ENCODE measurements at places on chromosomes 4 and X.

GRCh38 chrX:136250191-136251040 lies 784 bp downstream of the MAP7D3 start:
- DNase-seq = peak; percentile 17

DNA sequence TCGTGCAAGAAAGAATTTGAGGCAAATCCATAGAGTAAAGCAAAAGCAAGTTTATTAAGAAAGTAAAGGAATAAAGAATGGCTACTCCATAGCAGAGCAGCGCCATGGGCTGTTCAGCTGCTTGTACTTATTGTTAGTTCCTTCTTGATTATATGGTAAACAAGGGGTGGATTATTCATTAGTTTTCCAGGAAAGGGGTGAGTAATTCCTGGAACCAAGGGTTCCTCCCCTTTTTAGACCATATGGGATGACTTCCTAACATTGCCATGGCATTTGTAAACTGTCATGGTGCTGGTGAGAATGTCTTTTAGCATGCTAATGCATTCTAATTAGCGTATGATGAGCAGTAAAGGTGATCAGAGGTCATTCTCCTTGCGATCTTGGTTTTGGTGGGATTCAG lies 23.5 kb upstream of the CEP135 start:
- DNase-seq = no peak

DNA sequence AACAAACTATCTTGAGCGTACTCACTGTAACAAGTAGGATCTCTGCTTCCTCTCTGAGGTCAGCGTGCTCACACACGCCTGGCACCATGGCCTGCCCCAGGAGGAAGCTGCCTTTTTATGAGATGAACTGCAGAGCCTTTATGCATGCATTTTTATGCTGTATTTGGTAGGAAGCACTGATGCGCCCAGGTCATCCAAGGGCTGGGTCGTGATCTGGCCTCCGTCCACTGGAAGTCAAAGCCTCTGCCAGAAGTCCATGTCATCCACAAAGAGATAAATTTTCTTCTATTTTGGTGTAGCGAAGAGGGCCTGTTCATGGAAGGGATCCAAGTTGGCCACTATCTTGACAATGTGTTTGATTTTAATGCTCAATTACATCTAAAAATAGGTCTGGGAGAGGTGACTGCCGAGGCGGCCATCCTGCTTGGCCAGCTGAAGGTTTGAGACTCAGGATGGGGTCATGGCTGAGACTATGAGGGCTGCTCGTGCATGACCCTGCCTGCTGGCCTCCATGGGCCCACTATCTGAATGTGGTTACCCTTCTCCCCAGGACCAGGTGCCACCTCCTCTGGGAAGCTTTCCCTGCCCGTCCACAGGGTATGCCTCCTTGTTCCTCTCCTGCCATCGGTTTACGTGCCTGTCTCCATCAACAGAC lies 50.3 kb downstream of the HTRA3 start:
- no peak for DNase-seq

DNA sequence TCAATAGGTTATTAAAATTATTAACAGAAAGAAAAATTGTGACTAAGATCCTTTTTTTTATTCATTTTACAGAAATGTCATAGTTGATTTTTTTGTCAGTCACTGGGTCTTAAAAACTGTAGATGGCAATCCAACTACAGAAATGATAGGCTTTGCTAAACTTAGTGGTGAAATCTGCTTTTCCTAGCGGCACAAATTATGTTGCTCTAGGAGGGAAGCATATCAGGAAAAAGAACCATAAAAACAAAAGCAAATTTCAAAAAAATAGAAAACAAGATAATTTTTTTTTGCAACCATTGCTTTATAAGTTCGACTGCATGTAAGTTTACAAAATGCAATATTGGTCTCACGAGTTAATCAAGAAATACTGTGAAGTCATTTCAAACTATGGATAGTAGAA lies 443.5 kb upstream of the IGFBP7 start:
- no peak for DNase-seq

GRCh38 chr4:170770664-170771063 lies 680.9 kb upstream of the AADAT start:
- DNase-seq = no peak

DNA sequence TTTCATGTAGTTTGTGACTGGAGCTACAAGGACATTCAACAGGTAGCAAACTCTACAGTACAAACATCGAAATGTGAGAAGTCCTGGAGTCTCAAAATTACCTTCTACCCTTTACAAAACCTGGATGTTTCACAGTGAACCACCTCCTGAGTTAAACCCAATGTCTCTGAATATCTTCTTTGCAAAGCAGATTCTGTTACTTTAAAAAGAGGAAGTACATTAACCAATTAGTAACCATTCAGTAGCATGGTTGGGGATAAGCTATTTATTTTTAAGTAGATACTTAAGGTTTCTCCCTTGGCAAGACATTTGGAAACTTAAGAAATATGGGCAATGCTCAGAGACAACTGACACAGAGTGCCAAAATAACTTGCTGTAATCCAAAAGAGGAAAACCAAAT lies 371.9 kb upstream of the NWD2 start:
- DNase-seq = no peak

DNA sequence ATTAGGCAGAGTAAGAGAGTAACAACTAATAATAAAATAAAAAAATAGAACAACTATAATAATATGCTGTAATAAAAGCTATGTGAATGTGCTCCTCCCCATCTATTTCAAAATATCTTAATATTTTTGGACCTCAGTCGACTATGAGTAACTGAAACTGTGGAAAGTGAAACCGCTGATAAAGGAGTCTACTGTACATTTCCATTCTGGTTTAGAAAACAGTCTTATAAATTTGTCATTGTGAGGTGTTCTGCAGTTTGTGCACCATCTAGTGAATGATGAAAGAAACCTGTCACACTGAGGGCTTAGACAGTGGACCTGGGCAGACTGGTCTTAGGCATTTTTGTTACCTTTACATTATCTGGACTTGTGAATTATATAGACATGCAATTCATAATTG lies 42.0 kb downstream of the TMEM150C start:
- no peak for DNase-seq

GRCh38 chr4:141571362-141571761 lies 65.0 kb upstream of the IL15 start:
- no peak for DNase-seq

DNA sequence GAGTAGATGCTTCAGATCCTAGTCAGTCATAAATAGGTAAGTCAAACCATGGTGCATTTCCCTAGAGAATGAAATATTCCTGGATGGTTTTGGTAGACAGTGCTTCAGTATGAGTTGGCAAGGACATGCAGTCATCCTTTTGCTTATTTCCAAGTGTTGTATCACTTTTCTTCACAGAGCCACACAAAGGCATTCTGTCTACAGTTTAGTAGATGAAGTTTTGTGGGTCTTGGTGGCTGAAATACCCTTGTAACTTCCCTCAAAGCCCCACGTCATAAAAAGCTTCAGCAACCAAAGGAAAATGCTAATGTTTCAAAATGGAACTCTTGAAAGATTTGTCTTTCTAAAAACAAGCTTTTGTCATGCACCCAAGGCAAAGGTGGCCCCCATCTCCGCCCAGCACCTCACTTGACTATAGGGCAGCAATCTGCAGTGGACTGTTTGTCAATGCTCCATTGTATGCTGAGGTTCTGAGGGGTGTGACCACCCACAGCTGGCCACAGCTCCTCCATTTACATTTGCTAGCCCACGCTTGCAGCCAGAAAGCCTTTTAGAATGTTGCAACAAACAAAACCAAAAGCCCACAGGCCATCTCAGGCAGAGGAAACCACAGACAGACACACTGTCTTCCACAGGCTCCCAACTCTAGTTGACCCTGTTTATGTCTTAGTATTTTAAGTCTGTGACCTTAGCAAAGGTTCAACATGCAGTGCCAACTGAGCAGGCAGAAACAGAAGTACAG lies 87.1 kb upstream of the FAM9C start:
- no peak for DNase-seq

GRCh38 chrX:40778861-40779575 lies 43.7 kb upstream of the MED14 start:
- DNase-seq = no peak

GRCh38 chr4:137664046-137664387 lies 131.7 kb upstream of the PCDH18 start:
- DNase-seq = no peak

GRCh38 chrX:9330249-9330982 lies 134.4 kb upstream of the TBL1X start:
- DNase-seq = no peak

GRCh38 chr4:6342530-6343293 lies 73.1 kb downstream of the WFS1 start:
- DNase-seq = no peak

GRCh38 chr4:146462251-146462650 lies 59.5 kb downstream of the SLC10A7 start:
- no peak for DNase-seq

DNA sequence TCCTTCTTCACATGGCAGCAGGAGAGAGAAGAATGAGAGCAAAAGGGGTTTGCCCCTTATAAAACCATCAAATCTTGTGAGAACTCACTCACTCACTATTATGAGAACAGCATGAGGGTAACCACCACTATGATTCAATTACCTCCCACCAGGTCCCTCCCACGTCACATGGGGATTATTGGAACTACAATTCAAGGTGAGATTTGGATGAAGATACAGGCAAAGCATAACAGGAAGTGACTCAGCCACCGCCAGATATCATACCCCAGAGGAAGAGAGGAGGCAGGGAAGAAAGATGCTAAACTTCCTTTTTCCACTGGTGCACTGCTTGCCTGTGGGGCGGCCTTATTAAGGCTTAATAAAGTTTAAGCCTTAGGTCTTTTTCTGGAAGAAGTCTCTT lies 766.1 kb downstream of the KCTD8 start:
- no peak for DNase-seq

- no peak for DNase-seq
Measured at GRCh38 chr4:92382128-92382527, 78.4 kb downstream of the GRID2 start.

DNA sequence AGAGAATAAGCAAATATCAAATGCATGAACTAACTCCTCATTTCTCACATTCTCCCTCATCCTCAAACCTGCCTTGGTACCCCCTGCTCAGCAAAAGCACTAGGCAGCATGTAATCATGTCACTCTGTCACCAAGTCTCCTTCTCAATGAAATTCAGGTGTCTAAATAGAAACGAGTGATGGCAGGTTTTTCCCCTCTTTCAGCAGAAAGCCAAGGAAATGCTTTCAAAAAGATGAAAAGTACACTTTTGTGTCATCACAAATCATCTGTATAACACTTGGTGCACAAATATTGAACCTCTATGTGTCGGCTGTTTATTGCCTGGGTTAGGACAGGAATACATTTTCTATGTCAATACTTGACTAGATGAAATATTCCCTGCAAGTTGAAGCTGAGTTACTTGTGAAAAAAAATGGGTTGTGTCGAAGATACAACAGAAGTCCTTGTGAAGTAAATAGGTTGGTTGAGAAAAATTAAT lies 285.1 kb upstream of the MAGEB18 start:
- no peak for DNase-seq

DNA sequence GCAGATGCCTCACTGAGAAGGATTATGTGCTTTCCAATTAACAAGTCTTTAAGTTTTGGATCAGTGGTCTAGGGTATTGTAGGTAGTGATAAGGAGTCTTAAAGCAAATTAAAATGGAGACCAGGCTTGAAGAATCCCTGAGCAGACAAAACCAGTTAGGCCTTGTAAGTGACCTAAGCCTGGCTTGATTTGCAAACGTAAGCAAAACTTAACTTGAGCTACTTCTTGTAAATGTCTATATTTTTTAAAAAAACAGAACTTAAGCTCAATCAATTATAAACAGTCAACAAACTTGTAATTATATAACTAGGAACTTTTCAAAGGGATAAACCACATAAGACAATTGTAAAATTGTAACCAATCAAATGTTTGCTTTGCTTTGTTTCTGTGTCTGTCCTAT lies 72.7 kb upstream of the NALF2 start:
- DNase-seq = no peak

DNA sequence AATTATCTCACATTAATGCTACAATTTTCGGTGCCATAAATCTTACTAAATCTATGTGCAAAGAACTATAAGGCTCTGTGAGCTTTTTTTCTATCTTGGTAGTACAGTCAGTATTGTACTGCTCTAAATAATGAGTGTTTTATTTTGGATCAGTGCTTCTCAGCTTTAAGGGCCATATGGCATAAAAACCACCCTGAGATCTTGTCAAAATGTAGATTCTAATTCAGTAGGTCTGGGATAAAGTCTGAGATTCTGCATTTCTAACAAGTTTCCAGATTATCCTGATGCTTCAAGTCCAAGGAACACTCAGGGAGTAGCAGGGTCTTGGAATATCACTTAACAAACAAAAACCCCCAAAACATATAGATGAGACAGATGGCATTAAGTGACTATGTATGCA lies 486.5 kb downstream of the GRXCR1 start:
- DNase-seq = no peak

- peak; percentile 22 for DNase-seq
Measured at GRCh38 chrX:79366873-79367749, at the start of gene ITM2A. ITM2A (minus strand) TSS chrX:79367334; CDS start chrX:79367215, 119 bp downstream.

Measured in activated CD8-positive, alpha-beta memory T cell treated with anti-CD3 and anti-CD28 coated beads for 1 hour (primary cell).